ENCODE measurements at places on chromosomes 6 and 20. TPM values are rescaled to one million over a fixed set of nuclear protein-coding genes. Genes with fewer than 3 reads are reported as not detected.

GRCh38 chr6:20417819-20418218, 16.1 kb downstream of the E2F3 start:
- peaks cover 35% of the 10 kb centered on the region for H3K36me3 ChIP-seq
- peak overlapping the region; percentile 54 for H3K4me3 ChIP-seq
- no peaks in the 10 kb centered on the region for H3K27me3 ChIP-seq
- peak overlapping the region; percentile 63 for H3K27ac ChIP-seq
- H3K4me1 ChIP-seq = peaks cover 50% of the 10 kb centered on the region

- H3K27ac ChIP-seq = no peak overlapping the region
- no peak for DNase-seq
- H3K36me3 ChIP-seq = no peaks in the 10 kb centered on the region
- no peaks in the 10 kb centered on the region for H3K27me3 ChIP-seq
- H3K4me1 ChIP-seq = peaks cover 3% of the 10 kb centered on the region
Measured at GRCh38 chr6:35008858-35009257, 119.8 kb downstream of the ANKS1A start.

PGK2 gene
- total RNA-seq = not detected

ZHX3 gene
- total RNA-seq = 17.1 TPM
